ENCODE measurements at places on chromosomes 7 and 10.

GRCh38 chr7:26429168-26429567 is 137.5 kb downstream of the SNX10 start:
- no peak for DNase-seq

- no peak for DNase-seq
Observed at GRCh38 chr10:88019753-88020152, 156.3 kb downstream of the PTEN start.

GRCh38 chr10:112985690-112986543 is 35.9 kb downstream of the TCF7L2 start:
- no peak for DNase-seq

- peak; percentile 54 for DNase-seq
Observed at GRCh38 chr7:74202841-74203556, 6.8 kb upstream of the LAT2 start.

- no peak for DNase-seq
Observed at GRCh38 chr10:110437761-110438341, 59.9 kb upstream of the DUSP5 start.

DNA sequence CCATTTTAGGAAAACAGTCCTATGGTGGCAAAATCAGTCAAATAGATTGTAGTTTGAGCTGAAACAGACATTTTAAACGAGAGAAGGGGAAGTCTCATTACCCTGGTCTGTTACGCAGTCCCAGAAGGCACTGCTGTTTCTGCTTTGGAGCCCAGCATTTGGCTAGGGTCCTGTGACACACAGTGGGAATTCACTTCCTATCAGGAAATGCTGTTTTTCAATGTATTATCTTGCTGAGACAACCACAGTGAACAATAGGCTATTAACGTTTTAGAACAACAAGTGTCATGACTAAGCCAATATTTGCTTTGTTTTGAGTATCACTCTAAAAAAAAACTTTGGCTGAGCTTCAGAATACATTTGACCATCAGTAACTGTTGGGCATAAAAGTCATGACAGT is 74.1 kb downstream of the ADD3 start:
- no peak for DNase-seq

- DNase-seq, result no peak
Observed at GRCh38 chr7:98568891-98569290, 48.2 kb upstream of the NPTX2 start.

GRCh38 chr10:24384954-24385353 is 176.0 kb downstream of the KIAA1217 start:
- no peak for DNase-seq

- no peak for DNase-seq
Observed at GRCh38 chr7:46283852-46284251, 362.8 kb upstream of the IGFBP3 start.

GRCh38 chr7:130342701-130343380 is 1.8 kb upstream of the CPA5 start:
- no peak for DNase-seq

DNA sequence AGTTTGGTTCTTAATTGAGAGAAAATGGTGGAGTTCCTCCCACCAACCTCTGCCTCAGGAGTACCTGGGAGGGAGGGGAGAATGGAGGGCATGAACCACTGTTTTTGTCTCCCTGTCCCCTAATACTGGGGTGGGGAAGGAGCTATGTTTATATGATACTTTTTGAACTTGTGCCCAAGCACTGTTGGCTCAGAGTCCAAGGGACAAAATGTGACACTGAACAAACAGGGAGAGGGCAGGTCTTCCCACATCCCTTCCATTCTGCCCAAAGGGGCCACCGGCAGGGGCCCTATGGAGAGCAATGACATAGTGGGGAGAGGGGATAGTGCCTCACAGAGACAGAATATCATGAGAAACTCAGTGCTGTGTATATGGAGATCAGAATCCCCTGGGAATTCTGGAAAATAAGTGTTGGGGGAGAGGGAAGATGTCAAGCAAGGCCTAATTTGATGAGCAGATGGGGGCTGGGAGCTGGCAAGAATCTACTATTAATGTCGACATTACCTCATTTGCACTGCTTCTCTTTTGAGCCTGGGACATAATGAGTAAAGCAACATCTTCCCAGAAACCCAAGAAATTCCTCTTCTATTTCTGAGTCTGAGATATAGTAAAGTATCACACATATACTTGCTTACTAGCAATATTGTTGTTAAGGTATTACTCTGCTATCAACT is 180.6 kb downstream of the CYP26A1 start:
- no peak for DNase-seq

GRCh38 chr10:89543841-89544240 is 8.4 kb upstream of the SLC16A12 start:
- no peak for DNase-seq

DNA sequence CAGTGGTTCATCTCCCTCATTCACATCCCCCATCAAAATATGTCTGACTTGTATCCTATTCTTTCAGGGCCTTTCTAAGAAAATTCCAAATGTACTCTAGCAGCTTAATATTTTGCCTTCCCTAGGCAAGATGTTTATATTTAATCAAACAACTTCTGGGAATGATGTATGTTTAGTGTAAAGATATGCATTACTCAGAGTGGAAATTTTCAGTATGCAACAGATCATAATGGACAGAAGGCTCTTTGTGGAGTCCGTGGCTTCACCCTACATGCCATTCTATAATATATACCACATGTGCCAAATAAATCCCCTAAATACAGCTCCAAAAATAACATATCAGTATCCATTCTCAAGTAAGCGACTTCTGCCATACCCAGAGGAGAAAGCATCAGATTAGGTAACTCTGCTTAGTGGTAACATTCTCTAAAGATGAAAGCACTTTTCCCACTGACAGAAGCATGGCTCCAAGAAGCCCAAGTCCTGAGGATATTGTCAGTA is 316.6 kb downstream of the KCNMA1 start:
- no peak for DNase-seq

- DNase-seq, result no peak
Observed at GRCh38 chr10:133365461-133366129, 7.6 kb downstream of the ECHS1 start.

DNA sequence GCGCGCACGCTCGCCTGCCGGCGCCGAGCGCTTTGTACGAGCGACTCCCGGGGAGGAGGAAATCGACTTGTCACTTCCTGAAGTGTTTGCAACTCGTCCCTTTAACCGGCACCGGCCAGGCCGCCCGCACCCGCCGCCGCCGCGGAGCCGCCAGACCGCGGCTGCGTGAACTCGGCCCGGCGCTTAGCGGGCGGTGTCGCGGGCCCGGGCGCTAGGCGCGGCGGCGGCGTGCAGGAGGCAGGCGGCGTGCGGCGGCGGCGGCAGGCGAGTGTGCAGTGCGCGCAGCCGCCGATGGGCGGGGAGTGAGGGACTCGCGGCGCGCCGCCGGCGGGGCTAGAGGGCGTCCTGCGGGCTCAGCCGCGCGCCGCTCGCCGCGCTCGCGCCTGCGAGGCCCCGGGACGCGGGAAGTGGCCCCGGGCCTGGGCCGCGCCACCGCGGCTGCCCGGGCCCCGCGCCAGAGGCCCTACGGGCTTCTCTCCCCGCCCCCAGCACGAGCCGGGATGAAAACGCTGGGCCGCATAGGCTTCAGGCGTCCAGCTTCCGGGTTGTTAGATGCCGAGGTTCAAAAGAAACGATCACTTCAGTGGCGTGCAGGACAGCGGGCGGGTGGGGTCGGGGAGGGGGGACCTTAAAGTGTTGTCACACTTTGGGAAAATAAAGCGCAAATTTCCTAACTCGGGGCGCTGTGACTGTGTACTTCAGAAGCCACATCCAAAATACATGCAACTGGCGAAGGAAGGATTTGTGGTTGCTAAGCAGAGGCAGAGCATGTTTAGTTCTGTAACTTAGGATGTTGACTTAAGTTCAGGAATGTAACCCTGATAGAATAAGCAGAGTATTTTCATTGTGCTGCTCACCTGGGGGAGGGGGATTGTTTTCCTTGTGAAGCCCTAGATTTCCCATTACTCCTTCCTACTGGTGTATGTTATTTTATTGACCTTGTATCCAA is at the start of gene FAM53B:
FAM53B (minus strand) TSS at position 277 of the 949 bp plus-strand sequence. CDS start 37,665 bp downstream, outside the sequence.
- peak; percentile 87 for DNase-seq

GRCh38 chr7:97307521-97308108 is 190.1 kb downstream of the SDHAF3 start:
- DNase-seq, result no peak

DNA sequence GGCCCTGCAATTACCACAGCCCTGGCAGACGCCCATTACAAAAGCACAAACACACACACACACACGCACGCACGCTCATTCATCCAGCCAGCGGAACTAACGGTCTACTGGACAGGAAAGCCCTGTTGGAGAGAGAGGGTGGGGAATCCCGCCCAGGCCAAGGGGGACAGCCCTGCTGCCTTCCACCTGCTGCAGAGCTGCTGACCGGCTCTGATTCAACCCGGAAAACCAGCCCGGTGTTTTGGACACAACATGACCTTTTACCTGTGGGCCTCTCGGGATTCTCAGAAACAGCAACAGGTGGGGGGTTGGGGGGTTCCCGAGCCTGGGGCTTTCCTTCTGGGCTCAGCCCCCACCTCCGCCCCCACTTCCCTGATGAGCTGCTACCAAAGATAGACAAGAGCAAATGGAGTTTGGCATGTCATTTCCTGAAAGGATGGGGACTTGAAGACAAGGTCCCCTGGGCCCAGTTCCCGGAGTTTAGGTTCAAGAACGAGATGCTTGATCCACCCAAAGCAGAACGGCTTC is 18.5 kb upstream of the SERPINE1 start:
- DNase-seq, result no peak

DNA sequence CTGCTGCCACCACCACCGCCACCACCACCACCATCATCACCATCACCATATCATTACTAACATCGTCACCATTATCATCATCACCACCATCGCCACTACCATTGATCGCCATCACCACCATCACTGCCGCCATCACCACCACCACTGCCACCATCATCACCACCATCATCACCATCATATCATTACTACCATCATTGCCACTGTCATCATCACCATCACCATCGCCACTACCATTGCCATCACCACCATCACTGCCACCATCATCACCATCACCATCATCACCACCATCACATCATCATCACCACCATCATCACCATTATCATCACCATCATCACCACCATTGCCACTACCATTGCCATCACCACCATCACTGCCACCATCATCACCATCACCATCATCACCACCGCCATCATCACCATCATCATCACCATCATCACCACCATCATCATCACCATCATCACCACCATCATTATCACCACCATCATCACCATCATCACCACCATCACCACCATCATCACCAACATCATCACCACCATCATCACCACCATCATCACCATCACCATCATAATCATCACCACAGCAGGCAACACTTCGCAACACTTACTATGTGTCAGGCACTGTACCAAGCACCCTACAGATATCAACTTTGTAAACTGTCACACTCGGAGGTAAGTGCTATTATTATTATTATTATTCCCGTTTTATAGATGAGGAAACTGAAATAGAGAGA is 19.3 kb downstream of the NMT2 start:
- no peak for DNase-seq

- DNase-seq, result no peak
Observed at GRCh38 chr10:83373671-83374070, 765.6 kb upstream of the GHITM start.

GRCh38 chr10:14879928-14880193 is 1.2 kb downstream of the SUV39H2 start:
- DNase-seq, result no peak

- DNase-seq, result no peak
Observed at GRCh38 chr7:66070222-66070621, 5.4 kb upstream of the ASL start.

DNA sequence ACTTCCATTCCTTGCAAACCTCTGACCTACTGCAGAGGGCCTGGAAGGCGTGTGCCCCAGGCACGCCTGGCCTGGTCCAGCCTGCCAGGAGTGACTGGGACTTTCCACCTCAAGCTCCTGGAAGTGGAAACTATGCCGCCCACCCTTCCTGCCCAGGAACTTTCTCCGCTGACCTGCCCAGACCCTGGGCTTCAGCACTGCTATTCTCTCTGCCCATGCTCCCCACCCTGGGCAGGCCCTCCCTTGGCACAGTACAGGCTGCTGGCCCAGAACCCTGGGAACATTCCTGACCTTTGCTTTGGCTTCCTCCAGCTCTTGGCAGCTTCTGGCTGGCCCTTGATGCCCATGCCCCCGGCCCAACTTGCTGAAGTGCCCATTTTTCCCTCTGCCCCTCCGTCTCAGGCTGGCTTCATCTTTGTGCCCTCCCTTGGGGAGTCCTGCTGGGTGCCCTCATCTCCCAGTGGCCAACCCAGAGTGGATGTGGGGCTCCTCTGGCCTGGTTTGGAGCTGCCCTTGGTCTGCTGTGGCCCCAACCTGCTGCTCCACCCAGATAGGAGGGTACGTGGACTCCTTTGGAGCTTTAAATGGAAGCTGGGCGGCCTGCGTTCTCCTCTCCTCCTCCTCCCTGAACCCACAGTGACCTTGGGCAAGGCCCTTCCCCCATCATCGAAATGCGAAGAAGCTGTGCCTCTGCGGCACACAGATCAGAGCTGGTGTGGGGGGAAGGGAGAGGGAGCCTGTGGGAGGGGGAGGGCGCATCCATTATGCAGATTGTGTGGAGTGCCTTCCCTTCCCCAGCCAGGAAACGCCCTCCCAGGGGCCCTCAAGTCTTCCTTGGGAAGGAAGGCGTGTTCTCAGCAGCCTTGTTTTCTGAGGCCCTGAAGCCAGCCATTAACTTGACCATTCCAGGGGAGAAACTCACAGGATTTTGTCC is 3.4 kb downstream of the MMRN2 start:
- DNase-seq, result no peak

DNA sequence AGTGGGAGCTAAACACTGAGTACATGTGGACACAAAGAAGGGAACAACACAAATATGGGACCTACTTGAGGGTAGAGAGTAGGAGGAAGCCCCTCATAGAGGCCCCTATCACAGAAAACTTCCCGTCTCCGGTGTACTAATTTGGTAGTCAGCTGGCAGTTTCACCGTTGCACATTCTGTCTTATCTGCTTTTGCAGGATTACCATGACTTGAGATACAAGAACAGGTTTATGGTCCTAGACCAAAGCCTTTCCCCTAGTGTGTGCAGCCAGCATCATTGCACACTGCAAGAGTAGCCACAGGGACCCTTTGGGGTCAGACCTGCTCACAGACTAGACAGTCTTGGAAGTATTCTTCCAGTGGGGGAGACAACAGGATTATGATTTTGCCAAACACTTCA is 5.9 kb upstream of the IFIT1B start:
- no peak for DNase-seq

DNA sequence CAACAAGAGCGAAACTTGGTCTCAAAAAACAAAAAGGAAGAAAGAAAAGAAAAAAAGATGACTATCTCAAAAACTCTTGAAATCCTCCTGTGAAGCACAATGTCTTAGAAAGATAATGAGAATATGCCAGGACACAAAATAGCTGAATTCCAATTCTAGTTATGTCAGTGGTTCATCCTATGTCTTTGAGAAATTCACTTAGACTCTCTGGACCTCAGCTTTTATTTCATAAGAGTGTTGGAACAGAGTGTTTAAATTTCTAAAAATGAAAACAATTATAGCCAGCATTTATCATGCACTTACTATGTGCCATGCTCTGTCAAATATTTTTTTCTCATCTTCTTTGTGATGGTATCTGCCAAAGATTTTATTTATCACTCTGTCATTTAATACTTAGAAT is 13.3 kb upstream of the HYCC1 start:
- DNase-seq, result no peak
